ENCODE measurements at places on chromosomes 13 and 19. TPM values are rescaled to one million over a fixed set of nuclear protein-coding genes. Genes with fewer than 3 reads are reported as not detected.

NBEA gene
- 3.5 TPM for total RNA-seq

LIM2 gene
- not detected for total RNA-seq

UBAC2 gene
- total RNA-seq: 45.3 TPM

MISP gene
- under 0.01 TPM for total RNA-seq

NLRP5 gene
- total RNA-seq: not detected

PODNL1 gene
- 2.6 TPM for total RNA-seq

ZNF560 gene
- 0.86 TPM for total RNA-seq

ZNF541 gene
- total RNA-seq: under 0.01 TPM

ZNF653 gene
- total RNA-seq: 4.7 TPM

DNA sequence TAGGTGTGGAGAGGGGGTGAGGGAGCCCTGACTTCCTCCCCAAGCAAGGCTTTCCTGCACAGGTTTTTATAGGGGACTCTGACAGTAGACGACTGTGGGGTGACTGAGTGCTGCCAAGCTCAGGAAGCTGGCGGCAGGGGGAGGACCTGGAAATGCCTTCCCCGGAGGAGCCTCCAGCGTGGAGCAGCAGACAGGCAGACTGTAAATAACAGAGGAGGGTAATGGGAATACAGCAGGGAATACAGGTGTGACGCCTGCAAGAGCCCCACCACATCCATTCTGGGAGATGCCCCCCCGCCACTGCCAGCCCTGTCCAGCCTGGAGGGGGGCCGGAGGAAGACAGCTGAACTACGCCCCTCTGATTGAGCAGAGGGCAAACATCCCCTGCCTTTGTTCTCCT lies 190.4 kb downstream of the UQCRFS1 start:
- DNase-seq: no peak

- DNase-seq: no peak
Measured at GRCh38 chr19:33344573-33344925, 29.0 kb upstream of the CEBPG start.

DNA sequence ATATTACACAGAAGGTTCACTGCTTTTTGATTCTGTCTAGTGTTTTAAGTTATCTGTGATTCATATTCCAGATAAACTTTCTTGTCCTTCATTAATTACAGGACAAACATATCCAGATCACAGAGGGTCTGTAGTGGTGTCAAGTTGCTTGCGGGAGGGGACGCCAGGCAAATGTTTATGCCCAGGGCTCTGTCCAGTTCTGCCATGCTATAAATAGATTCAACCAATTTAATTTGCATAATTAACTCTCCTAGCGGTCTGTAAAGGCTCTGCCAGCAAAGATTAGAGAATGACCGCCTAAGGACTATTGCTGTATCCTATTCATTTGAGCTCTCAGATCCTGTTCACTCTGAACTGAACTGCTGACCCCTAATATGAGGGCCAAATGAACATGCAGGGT lies 59.7 kb upstream of the TRPC4 start:
- DNase-seq: no peak

- DNase-seq: no peak
Measured at GRCh38 chr13:29858231-29858630, 7.8 kb upstream of the UBL3 start.

DNA sequence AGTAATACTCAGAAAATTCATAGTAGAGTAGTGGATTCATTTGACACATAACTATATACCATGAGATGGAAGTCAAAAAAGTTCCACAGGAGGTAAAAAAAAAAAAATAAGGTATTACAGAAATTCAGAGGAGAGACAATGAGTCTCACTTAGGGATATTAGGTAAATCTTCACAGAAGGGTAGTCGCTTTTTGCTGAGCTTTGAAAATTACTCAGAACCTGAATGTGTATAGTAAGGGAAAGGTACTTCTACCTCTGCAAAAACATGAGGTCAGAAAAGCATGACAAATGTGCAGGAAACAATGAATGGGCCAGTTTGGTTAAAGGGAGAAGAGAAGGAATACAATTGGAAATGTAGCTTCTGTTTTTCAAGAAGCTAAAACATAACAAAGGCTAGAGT lies 250.6 kb downstream of the ITGBL1 start:
- DNase-seq: no peak

DNA sequence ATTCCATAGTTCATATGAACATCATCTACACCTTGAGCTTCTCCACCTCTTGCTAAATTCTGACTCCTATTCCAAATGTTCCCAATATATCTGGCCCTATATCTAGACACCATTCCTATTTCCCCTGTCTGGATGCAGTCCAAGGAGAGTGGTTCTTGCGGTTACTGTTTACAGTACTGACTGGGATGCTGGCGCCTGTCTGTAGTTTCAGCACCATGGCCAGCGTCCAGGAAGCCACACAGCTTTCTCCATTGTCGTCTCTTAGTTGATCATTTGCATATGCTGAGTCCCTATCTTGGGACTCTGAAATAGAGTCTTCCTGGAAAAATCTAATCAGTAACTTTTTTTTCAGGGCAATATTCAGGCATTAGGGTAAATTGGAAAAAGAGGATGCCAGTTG lies 14.9 kb downstream of the LAIR2 start:
- peak; percentile 29 for DNase-seq

DNA sequence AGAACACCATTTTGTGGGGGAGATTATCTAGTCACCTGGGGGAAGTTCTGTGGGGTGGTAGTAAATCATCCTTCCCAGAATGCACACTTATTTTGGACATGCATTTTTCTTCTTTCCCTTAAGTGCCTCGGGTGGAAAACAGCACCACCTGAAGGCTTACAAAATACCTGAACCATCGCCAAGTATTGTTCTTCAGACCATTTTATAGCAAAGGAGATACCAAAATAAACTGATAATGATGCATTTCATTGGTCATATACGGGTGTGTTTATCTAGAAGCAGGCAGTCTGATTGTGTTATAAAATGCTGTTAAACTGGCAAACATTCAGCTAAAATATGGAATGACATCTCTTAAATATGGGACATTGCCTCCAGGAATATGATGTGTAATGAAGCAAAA lies 1034.7 kb downstream of the SLITRK1 start:
- DNase-seq: no peak

GRCh38 chr19:45402298-45403061 lies 2.4 kb downstream of the PPP1R13L start:
- DNase-seq: peak; percentile 23

DNA sequence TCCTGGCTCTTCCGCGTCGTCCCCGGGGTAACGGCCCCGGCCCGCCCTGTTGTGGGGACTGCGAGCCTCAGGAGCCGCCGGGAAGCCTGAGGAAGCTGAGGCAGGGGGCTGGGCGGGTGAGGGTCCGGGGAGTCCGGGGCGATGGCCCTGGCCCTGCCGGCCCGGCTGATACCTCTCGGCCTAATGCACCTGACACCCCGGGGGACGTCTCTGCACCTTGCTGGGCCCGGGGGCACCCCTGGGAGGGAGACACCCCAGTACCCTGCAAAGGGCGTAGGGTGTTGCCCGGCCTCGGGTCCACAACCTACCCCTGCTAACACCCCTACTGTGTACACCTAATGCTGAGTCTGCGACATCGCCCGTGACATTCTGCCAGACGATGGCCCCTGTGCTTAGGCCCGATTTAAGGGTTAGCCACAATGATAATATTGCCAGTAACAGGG lies 410 bp downstream of the PIN1 start:
- DNase-seq: no peak

GRCh38 chr13:110490009-110490770 lies 71.3 kb downstream of the RAB20 start:
- DNase-seq: no peak

- no peak for DNase-seq
Measured at GRCh38 chr13:113781571-113781970, 22.5 kb downstream of the TMEM255B start.

GRCh38 chr19:20503476-20503875 lies 62.1 kb downstream of the ZNF737 start:
- DNase-seq: peak; percentile 8

DNA sequence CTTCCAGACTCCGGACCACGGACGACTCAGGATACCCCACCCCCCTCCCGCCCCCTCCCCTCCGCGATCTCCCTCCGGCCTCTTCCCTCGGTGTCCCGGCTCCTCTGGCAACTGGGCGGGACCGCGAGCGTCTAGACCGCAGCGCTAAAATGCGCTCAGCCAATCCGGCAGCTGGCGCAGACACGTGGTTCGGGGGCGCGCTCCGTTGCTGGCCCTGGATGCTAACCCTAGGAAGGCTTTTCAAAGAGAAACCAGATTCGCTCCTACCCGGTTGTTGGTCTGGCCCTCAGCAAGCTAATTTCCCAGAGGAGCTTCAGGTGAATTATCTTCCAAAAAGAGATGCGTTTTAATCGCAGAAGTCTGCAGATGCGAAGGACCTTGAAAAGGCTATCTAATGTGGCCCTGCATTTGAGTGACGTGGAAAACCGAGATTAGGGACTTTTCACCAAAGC lies at the start of gene DZIP1:
Gene DZIP1 (minus strand): TSS at position 106 of the 452 bp plus-strand sequence. CDS start 2,677 bp downstream, outside the sequence.
- peak; percentile 89 for DNase-seq

DNA sequence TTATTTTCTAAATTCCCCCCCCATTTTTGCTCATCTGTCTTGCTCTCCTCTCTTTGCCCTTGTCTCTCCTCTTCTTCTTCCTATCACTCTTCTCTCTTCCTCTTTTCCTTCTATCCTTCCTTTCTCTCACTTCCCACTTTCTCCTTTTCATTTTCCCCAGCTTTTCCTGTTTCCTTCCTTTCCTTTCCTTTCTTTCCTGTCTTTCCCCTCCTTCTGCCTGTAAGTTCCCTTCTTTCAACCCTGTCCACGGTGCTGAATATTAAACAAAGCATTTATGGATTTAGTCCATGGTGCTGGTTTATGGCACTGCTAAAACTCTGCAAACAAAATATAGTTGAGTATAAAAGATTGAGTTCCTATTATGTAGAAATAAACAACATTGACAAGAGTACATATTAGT lies 27.6 kb downstream of the SCEL start:
- peak; percentile 16 for DNase-seq

- DNase-seq: no peak
Measured at GRCh38 chr13:50107205-50107604, 92.0 kb downstream of the KCNRG start.

DNA sequence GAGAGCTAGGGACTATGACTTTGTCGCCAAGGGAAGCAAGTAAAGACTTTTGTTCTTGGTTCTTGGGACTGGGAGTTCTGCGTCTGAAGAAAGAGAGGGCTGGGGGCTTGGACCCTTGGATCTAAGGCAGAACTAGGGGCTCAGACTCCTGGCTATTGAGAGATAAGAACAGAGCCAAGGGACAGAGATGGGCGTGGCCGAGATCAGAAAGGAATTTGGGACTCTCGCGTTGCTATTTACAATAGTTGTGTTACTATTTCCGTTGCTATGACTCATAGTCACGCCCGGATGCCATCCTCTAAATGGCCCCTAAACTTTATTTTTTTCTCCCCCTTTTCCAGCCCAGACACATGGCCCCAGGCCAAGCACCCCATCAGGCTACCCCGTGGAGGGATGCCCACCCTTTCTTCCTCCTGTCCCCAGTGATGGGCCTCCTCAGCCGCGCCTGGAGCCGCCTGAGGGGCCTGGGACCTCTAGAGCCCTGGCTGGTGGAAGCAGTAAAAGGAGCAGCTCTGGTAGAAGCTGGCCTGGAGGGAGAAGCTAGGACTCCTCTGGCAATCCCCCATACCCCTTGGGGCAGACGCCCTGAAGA lies 759 bp downstream of the PPP1R15A start:
- DNase-seq: peak; percentile 96

DNA sequence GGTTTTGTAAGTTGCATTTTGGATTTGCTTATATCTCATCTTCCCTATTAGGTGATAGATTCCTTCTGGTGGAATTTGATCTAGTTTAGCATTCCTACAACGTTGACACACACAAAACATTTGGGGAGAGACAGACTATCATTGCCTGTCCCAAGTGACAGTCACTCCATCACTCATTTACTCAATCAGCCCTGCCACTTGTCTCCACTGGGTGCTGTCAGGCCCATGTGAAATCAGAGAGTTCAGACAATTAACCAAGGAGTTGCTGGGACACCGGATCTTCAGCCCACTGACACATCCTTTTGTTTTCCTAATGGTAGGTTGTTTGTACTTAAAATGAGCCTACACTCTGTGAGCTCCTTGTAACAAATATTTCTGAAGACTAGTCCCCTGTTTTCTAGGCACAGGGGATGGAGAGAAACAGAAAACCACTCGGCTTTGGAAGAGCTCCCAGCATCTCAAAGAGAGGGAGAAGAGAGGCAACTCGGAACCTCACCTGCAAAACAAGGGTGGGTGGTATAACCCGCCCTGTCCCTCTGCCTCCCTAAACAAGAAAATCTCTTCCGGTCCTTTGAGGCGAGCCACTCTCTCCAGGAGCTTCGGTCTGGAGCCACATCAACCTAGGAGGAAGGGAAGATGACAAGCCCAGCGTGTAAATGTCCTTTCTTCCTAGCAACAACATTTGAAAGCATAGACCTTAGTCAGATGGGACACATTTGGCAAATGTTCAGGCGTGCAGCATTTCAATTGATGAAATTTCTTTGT lies 440.9 kb upstream of the KLF12 start:
- DNase-seq: peak; percentile 1

- DNase-seq: no peak
Measured at GRCh38 chr13:38147050-38147449, 202.6 kb upstream of the UFM1 start.

GRCh38 chr13:76971215-76971614 lies 20.7 kb upstream of the CLN5 start:
- no peak for DNase-seq

DNA sequence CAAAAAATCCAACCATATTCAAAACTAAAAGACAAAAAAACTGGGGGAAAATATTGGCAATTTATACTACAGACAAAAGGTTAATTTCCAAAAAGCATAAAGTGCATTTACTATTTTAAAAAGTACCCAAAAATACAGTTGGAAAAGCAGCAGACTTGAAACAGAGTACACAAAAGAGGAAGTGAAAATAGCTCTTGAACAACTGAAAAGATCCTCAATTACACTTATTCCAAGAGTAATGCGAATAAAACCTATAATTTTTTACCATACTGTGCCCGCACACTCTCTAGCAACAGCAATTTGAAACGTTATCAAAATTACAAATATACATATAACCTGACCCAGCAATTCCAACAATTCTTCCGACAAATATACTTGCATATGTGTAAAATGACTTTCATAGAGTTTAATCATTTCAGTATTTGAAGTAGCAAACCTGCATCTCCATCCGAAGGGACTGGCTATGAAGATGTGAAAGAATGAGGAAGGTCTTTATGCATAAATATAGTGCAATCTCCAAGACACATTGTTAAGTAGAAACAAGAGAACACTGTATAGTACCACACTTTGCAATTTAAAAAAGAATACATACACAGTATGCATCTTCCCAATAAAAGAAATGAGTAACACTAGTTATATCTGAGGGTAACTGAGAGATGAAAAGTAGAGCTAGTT lies 25.4 kb downstream of the ALG5 start:
- no peak for DNase-seq

DNA sequence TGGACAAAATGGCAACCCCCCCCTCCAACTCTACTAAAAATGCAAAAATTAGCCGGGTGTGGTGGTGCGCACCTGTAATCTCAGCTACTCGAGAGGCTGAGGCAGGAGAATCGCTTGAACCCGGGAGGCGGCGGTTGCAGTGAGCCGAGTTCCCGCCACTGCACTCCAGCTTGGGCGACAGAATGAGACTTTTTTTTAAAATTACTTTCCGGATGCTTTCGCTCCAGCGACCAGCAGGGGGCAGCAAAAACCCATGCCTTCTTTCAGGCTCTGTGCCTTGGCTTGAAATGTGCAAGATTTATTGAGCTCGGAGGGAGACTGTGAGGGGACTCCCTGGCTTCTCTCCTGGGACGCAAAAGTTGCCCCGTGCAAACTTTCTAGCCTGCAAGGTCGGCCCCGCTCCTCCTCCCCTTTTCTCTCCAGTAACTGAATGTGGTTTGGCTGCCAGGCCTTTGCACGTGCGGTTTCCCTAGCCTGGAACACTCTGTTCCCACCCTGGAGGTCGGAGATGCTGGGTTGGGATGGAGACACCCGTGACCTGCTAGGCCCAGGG lies 61.4 kb upstream of the NFIC start:
- peak; percentile 66 for DNase-seq
